ENCODE measurements at places on chromosomes 7 and 10.

DNA sequence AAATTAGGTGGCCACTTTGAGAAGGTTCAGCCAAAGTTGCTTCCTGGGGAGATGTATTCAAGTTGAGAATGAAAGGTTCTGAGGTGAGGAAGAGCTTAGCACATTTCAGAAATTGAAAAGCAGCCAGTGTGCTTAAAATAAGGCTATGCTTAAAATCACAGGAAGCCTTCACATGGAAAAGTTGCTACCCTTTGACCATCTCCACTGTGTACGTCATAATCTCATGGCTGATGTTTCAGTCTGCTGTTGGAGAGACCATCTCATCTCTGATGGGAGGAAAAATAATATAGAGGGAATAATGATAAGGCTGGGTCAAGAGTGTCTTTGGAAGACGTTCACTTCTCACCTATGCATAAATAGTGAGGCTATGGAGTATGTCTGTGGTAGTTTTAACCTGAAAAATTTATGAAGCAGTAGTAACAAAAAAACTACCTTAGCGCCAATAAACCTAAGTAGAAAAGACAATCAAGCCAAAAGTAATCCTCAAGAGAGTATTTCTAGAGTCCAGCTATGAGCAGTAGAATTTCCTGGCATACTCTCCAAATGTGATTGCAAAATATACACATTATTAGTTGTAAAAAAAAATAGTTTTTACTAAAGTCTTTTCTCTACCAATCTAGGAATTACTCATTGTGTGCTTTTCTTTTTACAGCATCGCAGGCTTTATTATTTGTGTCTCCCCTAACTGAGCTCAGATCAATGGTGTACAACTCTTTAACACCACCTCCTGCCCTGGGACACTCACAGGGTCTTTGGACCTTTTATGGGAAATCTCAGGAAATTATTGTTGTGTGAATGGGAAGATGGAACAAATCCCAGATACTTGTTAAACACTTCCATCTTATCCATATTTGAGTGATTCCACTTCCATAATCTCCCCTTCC, 435.2 kb upstream of the LRGUK start:
- no peak for DNase-seq

- no peak for DNase-seq
Measured at GRCh38 chr10:34058845-34059614, 724.6 kb upstream of the NRP1 start.

- DNase-seq, result no peak
Measured at GRCh38 chr10:99435986-99436638, 5.7 kb upstream of the GOT1 start.

DNA sequence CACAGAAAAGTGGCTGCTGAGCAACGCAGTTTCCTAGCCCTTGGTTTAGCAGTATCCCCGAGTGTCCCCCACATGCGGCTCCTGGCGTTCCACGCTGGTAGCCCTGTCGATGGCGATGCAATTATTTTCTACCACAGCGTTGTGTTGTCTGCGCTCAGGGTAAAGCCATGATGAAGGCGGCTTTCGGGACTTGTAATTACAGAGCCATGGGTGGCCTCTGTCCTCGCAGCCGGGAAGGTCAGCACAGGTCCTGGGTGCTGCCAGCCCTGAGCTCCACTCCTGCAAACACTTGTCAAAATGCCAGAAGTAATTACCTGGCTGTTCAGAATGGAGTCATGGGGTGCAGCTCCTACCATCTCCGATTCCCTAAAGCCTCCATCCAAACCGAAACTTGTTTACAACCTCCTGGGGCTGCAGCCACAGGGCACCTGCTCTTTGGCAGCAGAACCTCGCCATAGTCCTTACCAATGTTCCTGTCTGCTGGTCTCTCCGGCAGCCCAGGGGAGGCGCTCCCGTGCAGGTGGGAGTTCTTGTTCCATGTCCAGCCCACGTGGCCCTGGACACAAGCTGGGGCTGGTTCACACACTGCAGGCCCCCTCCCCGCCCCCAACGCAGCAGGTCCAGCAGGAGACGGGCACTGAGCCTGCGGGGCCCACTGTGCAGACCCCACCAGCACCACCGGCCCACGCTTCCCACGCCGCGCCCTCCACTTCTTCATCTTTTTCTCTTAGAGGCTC, 512.6 kb downstream of the PTPRN2 start:
- DNase-seq, result no peak

- DNase-seq, result no peak
Measured at GRCh38 chr10:101273330-101273729, 44.1 kb upstream of the LBX1 start.

DNA sequence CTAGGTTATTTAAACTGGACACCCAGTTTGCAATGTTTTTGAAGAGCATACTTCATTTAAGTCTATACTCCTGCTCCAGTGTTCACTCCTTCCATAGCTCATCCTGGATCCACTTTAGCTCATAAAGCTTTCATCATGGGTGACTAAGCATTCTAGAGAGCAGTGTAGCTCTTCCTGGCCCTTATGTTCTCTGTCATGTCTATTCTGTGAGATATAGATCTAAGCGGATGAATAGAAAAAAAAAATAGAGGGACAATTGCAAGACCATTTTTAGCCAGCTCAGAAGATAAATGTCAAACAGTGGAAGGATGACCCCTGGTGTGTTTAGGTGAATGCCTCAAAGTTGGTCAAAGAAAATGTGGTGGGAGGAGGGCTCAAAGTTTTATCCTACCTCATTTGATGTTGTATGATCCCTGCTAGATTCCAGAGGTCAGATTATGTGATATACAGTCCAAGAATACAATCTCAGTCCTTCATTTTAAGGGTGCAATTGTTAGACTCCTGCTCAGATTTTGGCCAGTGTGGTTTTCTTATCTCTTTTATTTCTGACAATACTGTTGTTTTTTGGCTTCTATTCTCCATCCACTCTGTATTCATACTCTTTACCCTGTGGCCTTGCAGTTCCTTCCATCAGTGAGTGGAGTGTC, 7.5 kb upstream of the HECW1 start:
- no peak for DNase-seq

All from iPS DF 6.9 (cell line).